Naive thymus-derived CD4-positive, alpha-beta T cell (primary cell): ENCODE measurements at places on chromosomes 1 and 21. TPM values are rescaled to one million over a fixed set of nuclear protein-coding genes. Genes with fewer than 3 reads are reported as not detected.

DNA sequence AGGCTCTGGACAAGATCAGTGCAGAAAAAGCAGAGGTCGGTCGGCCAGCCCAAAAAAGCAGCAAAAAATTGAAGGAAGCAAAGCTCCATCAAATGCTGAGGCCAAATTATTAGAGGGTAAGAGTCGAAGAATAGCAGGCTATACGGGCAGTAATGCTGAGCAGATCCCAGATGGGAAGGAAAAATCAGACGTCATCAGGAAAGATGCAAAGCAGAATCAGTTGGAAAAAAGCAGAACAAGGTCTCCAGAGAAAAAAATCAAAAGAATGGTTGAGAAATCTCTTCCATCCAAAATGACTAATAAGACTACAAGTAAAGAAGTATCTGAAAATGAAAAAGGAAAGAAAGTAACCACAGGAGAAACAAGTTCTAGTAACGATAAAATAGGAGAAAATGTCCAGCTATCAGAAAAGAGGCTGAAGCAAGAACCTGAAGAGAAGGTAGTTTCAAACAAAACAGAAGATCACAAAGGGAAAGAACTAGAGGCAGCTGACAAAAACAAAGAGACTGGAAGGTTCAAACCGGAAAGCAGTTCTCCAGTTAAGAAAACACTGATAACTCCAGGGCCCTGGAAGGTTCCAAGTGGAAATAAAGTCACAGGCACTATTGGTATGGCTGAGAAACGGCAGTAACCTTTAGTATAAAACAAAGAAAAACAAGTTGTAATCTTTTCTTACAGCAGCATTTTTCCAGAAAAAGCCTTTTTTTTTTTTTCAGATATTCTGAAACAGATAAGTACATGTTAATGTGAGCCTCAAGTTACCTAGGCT is 75.7 kb downstream of the PHTF1 start:
- no peaks in the 10 kb centered on the region for H3K27me3 ChIP-seq
- H3K4me3 ChIP-seq = no peak overlapping the region
- H3K27ac ChIP-seq = no peak overlapping the region

DNA sequence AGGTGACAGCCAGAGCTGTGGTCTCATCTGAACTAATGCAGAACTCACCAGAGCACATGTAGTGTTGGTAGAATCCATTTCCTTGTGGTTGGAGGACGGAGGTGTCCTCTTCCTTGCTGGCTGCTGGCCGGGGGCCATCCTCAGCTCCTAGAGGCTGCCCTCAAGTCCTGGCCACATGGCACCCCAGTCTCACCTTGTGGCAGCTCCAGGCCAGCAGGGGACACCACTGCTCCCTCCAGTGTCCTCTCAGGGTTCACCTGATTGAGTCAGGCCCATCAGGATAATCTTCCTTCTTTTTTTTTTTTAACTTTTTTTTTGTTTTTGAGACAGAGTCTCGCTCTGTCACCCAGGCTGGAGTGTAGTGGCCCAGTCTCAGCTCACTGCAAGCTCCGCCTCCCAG is 2.9 kb downstream of the KCNE1 start:
- H3K27ac ChIP-seq = no peak overlapping the region
- no peaks in the 10 kb centered on the region for H3K4me1 ChIP-seq
- H3K4me3 ChIP-seq = no peak overlapping the region
- DNase-seq = no peak

DNA sequence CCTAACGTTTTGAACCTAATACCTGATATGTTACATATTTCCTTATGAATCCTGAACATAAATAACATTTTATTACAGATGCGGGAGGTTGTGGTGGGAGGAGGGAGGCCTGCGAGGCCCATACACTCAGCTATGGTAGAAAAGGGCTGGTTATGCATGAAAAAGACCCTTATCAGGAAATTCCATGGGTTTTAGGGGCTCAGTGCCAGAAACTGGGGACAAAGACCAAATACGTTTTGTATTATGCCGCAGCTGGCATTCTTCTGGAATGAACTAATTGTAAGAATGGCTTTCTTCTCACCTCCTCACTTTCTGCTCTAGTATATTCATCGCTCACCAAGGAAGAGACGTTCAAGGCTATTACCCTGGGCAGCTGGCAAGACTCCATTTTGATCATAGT is 76.7 kb downstream of the ADSS2 start:
- no peak overlapping the region for H3K27ac ChIP-seq
- H3K36me3 ChIP-seq = no peaks in the 10 kb centered on the region
- no peaks in the 10 kb centered on the region for H3K4me1 ChIP-seq
- no peak for DNase-seq
- H3K27me3 ChIP-seq = no peaks in the 10 kb centered on the region

DNA sequence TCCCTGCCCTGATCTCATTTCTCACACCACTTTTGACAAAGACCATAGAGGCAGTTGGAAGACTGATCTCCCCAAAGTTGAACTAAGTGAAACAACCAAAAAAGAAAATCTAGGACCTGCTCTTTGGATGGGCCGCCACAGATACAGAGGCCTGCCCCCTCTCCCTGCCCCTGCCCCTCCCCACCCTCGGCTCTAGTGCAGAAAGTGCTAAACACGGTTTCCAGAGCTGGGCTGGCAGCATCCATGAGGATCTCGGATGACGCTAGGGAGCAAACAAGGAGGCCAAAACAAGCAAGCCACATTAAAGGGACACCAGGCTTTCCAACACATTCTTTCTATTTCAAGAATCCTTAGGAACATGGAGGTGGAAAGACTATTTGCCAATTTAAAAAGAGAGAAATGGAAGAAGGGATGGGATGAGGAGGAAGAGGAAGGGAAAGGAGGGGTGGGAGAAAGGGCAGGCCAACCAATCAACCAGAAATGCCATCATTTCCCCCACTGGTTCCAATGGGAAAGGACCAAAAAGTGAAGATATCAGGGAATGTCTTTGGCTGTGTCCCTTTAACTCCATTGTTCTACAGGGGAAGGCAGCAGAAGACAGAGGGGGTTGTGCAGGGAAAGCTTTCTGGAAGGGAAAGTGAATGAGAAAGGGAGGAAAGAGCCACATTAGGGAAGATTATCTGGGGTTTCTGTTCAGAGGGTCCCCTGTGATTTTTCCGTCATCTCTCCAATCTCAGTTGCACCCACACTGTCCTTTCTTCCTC is 38.3 kb upstream of the GOLT1A start:
- no peaks in the 10 kb centered on the region for H3K4me1 ChIP-seq
- no peak overlapping the region for H3K27ac ChIP-seq
- H3K36me3 ChIP-seq = no peaks in the 10 kb centered on the region
- H3K27me3 ChIP-seq = no peaks in the 10 kb centered on the region
- DNase-seq = no peak
- no peak overlapping the region for H3K4me3 ChIP-seq

GRCh38 chr1:54121482-54122134 is 31.2 kb downstream of the CDCP2 start:
- no peaks in the 10 kb centered on the region for H3K36me3 ChIP-seq
- H3K4me3 ChIP-seq = no peak overlapping the region
- no peaks in the 10 kb centered on the region for H3K4me1 ChIP-seq
- H3K27ac ChIP-seq = no peak overlapping the region

DNA sequence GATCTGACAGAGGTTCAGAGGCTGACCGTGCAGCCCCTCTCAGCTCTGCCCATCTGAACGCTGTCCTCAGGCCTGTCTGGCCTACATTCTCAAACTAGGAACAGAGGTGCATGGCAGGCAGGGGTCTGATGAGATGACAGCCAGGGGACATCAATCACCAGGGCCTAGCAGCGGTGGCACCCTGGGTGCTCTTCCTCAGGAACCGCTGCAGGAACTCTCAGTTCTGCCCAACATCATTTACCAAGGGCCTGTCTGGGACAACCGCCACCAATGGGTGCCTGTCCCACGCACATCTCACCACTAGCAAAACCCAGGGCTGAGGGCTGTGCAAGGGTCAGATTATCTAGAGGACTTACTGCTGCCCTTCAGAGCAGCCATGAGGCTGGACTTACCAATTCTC is 245.7 kb downstream of the TOMM20 start:
- no peaks in the 10 kb centered on the region for H3K27me3 ChIP-seq
- H3K4me3 ChIP-seq = no peak overlapping the region
- H3K27ac ChIP-seq = no peak overlapping the region

- no peaks in the 10 kb centered on the region for H3K27me3 ChIP-seq
- no peaks in the 10 kb centered on the region for H3K4me1 ChIP-seq
- DNase-seq = no peak
- H3K27ac ChIP-seq = no peak overlapping the region
- H3K36me3 ChIP-seq = no peaks in the 10 kb centered on the region
- H3K4me3 ChIP-seq = no peak overlapping the region
Measured at GRCh38 chr1:55604749-55605148, 389.6 kb upstream of the USP24 start.

DNA sequence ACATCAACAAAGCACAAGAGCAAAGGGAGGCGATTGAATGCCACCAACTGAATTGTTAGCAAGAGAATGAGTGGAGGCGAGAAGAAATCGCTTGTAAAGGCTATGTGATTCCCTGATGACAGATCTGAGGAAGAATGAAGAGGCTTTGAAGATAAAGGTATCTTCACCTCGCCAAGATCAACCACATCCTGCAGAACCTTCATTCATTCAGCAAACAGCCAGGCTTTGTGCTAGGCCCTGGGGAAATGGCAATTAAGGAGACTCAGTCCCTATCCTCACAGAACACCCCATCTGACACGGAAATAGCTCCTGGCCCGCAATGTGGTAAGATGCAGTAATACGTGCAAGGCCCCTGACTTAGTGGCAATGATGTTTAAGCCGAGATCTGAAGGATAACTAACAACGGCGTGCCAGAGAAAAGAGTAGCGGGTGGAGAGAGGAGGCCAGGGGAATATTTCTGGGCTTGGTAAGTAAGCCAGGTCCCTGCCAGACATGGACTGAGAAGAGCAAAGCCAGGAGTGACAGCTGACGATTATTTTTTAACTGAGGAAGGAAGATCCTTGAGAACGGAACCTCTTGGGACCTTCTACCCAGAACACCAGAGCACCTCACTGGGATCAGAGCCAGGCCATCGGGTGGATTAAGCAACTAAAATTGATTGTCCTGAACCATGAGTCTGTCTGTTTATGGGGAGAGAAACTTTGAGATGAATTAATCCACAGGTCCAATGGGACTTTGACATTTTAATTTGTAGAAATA is 4.6 kb upstream of the VSIG8 start:
- DNase-seq = peak; percentile 28
- H3K4me3 ChIP-seq = no peak overlapping the region
- H3K36me3 ChIP-seq = no peaks in the 10 kb centered on the region
- no peak overlapping the region for H3K27ac ChIP-seq

GRCh38 chr1:170503665-170504064 is 28.3 kb upstream of the GORAB start:
- H3K27me3 ChIP-seq = peaks cover 2% of the 10 kb centered on the region
- H3K36me3 ChIP-seq = no peaks in the 10 kb centered on the region

DNA sequence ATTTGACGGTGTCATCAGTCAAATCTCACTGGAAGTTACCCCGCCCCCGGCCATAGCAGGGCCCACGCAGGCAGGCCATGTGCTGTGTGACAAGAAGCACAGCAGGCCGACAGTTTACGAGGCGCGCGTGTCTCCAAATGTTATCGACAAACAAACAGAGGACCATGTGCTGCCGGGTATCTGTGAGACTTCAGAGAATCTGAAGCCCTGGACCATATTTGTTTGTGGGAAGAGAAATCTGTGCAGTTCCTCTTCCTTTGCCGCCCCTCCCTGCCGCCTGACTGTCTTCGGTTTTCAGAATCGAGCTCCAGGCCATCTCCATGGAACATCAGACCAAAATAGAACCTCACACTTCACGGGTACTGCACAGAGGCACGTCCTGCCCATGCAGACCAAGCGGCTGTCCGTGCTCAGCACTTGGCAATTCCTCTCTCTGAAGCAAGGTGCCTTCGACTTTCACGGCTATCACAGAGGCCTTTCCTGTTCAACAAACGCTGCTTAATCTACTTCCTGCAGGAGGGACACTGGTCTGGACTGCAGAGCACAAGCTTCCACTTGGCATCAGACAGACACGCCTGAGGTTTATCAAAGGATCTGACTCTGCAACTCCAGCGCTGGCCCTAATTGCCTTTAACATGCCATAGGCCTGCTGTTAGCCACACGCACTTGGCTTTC is 135.7 kb upstream of the KRTAP19-8 start:
- H3K4me1 ChIP-seq = peaks cover 83% of the 10 kb centered on the region
- no peaks in the 10 kb centered on the region for H3K27me3 ChIP-seq
- peaks cover 4% of the 10 kb centered on the region for H3K36me3 ChIP-seq
- peak; percentile 41 for DNase-seq
- peak overlapping the region; percentile 71 for H3K27ac ChIP-seq

DNA sequence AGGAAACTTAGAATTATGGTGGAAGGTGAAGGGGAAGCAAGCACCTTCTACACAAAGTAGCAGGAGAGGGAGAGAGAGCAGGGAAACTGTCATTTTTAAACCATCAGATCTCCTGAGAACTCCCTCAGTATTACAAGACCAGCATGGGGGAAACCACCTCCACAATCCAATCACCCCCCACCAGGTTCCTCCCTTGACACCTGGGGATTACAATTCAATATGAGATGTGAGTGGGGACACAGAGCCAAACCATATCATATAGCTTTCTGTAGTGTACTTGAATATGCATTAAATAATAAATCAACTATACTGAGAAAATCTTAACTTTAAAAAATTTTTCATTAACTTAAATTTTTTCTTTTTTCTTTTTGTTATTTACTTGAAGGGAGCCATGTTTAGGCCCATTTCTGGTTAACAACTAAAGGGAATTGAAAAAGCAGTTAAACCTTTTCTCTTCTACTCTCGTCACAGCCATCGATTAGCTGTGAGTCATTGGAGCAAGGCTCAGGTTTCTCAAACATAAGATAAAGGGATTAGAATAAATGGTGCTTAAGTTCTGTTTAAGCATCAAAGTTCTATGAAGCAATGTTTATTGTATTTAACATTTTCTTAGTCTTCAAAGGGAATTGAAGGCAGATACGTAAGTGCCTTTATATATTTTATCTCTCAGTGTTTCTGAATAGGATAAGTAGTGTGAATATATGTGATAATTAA is 72.2 kb upstream of the DPT start:
- no peaks in the 10 kb centered on the region for H3K27me3 ChIP-seq
- H3K27ac ChIP-seq = no peak overlapping the region
- H3K4me3 ChIP-seq = no peak overlapping the region
- H3K36me3 ChIP-seq = no peaks in the 10 kb centered on the region
- DNase-seq = no peak

The AMY1C gene
- total RNA-seq = not detected in 2 replicates

The B3GALT2 gene
- 0.73 TPM for total RNA-seq

The MAGI3 gene
- 6.0 TPM for total RNA-seq

The WLS gene
- total RNA-seq = 0.50 TPM

The IRF6 gene
- total RNA-seq = 0.30 TPM

The RGS18 gene
- total RNA-seq = 22.3 TPM

The PTPN22 gene
- 75.1 and 76.7 TPM in 2 replicates for total RNA-seq

The S100A2 gene
- total RNA-seq = 1.1 TPM in 1 of 2 replicates, not detected in the other
